ENCODE measurements at places on chromosomes 3 and 15. TPM values are rescaled to one million over a fixed set of nuclear protein-coding genes. Genes with fewer than 3 reads are reported as not detected.

CCR3 gene
- 0.55 TPM for total RNA-seq

SECISBP2L gene
- 33.9 TPM for total RNA-seq

DNA sequence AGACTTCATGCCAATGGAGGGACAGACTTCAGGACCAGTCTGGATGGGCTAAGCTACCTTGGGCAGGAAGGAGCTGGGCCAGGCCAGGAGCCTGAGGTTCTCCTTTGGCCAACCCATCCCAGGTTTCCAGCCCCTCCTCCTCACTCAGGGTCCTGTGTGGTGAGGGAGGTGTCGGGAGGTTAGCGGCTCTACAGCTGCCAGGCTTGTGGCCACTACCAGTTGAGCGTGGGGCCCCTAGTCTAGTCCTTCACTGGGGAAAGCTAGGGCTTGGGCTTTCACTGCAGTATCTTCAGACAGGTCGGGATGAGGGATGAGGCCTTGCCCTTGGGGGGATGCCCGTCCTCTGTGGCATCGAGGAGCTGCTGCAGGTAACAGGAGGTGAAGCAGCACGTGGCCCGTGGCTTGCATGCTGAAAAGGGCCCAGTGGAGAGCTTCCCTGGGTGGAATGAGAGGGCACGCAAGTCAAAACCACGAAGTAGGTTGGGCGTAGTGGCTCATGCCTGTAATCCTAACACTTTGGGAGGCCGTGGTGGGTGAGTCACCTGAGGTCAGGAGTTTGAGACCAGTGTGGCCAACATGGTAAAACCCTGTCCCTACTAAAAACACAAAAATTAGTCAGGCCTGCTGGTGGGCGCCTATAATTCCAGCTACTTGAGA, 8.5 kb upstream of the FANCD2 start:
- H3K36me3 ChIP-seq: peaks cover 11% of the 10 kb centered on the region
- H3K27ac ChIP-seq: peak overlapping the region; percentile 48
- peaks cover 20% of the 10 kb centered on the region for H3K4me1 ChIP-seq
- DNase-seq: peak; percentile 87

GRCh38 chr3:60610441-60611112, 640.7 kb downstream of the FHIT start:
- peaks cover 7% of the 10 kb centered on the region for H3K27me3 ChIP-seq
- H3K4me1 ChIP-seq: no peaks in the 10 kb centered on the region
- H3K27ac ChIP-seq: no peak overlapping the region
- H3K4me3 ChIP-seq: no peak overlapping the region

Measured in natural killer cell treated with Interleukin-12 subunit alpha and Interleukin-12 subunit beta and Interleukin-15 and Interleukin-18, amount 100 ng/mL, for 72 hours (primary cell).